ENCODE measurements at places on chromosomes 7 and 10.
A peak's percentile ranks its signal among the peaks of the same experiment; 100 is the strongest.

DNA sequence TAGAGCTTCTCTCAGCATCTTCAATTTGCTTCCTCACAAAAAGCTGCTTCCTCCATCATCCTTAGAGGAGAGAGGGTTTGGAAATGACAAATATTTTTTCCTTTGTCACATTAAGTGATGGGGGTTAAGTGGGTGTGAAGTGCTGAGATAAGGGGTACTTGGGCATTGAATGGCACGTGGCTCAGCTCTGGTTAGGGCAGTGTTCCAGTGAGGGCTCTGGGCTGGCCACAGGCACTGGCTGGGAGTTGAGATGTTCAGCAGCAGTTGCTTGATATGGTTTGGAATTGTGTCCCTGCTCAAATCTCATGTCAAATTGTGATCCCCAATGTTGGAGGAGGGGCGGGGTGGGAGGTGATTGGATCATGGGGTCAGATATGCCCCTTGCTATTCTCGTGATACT is 33.7 kb upstream of the CHCHD3 start:
- DNase-seq = no peak

- DNase-seq = no peak
Measured at GRCh38 chr7:99628471-99629465, 12.0 kb downstream of the ZSCAN25 start.

GRCh38 chr7:29955799-29956486 is 33.7 kb downstream of the SCRN1 start:
- DNase-seq = no peak

DNA sequence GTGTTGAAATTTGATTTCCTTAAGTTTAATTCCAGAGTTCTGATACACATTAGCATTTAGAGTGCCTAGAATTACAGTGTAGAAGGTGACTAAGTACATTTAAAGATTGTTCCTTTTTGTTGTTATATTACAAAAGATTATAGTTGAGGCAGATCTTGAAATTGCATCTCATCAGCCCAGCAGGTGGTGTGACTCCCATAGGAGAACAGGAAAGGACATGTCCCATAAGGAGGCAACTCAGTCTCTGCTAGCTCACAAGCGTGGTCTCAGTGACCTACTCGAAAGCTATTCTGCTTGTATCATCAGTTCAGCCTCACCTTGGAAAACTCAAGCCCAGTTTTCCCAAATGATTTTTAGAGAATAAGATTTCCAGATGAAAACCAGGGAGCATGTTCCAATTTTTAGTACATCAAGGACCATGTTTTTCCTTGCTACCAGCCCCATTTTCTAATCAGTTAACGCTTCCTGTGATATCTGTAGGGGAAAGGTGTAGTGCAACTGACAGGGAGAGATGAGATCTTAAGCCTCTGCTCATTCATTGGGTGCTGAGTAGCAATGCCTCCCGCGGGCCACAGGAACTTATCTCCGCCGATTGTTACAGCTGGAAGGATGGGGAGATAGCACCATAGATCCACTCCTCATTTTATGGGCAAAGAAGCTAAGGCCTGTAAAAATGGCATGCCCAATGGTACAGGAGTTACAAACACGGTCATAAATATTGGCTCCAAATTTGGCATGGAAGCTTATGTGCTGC is 1.1 kb upstream of the GNAI1 start:
- DNase-seq = no peak

DNA sequence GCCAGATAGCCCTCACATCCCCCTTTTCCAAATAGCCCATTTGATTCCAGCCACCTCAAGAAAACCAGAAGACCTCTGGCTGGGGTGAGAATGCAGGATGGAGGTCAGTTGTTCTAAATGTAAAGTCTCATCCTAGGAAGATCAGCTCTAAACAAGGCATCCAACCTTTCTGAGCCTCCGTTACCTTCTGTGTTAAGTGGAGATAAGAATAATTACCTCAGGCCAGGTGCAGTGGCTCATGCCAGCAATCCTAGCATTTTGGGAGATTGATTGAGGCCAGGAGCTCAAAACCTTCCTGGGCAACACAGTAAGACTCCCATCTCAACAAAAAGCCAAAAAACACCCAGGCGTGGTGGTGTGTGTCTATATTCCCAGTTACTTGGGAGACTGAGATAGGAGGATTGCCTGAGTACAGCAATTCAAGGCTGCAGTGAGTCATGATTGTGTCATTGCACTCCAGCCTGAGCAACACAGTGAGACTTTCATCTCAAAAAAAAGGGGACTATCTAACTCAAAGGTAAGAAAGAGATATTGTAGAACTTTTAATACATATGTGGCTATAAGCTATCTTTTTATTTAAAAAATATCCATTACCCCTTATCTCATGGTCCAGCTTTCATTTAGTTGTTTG is 43.5 kb downstream of the PRTFDC1 start:
- DNase-seq = peak; percentile 53

- DNase-seq = no peak
Measured at GRCh38 chr7:149209518-149210269, 14.3 kb downstream of the ZNF282 start.

DNA sequence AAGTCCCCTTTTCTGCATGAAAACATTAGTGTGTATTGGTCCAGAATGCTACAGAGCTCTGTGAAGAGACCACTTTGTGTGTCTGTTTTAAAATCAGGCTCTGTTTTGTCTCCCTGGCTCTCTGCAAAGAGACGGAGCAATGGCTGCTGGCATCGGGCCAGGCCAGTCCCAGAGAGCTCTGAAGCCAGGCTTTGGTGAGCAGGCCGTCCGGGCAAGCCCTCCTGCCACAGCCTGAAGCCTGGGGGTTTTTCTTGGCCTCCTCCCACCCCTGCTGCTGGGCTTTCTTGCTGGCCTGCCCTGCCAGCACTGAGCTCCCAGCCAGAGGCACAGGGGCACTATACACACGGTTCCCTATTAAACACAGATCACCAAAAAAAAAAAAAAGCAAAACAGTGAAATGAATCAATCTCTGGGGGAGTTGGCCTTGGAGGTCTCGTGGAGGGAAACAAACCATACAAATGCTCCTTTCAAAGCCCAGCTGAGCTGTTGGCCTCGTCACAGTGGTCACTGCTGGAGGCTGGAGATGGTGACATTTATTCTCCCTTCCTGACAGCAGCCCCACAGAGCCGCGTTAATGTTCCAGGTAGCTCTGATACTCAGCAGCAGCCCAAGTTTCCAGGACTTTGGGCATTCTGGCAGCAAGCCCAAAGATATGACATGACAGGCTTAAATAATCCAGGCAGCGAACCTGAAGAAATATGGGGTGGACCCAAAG is 237.2 kb downstream of the TCF7L2 start:
- DNase-seq = no peak

- DNase-seq = no peak
Measured at GRCh38 chr7:148380596-148381419, 209.8 kb upstream of the C7orf33 start.

- DNase-seq = no peak
Measured at GRCh38 chr10:36448760-36449691, 676.4 kb upstream of the ANKRD30A start.

DNA sequence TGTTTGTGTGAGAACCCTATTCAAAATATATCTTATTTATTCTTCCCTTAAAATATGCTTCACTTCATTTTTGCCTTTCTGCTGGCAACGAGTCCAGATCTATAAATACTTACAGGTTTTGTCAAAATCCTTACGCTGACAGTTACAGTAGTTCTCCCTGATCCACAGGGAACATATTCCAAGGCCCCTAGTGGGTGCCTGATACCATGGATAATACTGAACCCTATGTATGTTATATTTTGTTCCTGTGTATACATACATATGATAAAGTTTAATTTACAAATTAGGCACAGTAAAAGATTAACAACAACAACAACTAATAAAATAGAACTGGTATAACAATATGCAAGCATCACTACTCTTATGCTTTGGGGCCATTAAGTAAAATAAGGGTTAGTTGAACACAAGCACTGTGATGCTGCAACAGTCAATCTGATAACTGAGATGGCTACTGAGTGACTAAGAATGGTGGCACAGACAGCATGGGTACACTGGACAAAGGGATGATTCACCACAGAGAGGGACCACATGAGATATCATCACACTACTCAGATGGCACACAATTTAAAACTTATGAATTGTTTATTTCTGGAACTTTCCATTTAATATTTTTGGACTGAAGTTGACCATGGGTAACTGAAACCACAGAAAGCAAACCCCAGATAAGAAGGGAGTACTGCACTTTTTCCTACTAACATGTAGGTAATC is 29.4 kb upstream of the PCGF5 start:
- DNase-seq = peak; percentile 25

GRCh38 chr7:127413962-127414361 is 21.5 kb upstream of the ZNF800 start:
- no peak for DNase-seq

GRCh38 chr7:150471886-150472285 is 21.5 kb downstream of the GIMAP8 start:
- DNase-seq = no peak

DNA sequence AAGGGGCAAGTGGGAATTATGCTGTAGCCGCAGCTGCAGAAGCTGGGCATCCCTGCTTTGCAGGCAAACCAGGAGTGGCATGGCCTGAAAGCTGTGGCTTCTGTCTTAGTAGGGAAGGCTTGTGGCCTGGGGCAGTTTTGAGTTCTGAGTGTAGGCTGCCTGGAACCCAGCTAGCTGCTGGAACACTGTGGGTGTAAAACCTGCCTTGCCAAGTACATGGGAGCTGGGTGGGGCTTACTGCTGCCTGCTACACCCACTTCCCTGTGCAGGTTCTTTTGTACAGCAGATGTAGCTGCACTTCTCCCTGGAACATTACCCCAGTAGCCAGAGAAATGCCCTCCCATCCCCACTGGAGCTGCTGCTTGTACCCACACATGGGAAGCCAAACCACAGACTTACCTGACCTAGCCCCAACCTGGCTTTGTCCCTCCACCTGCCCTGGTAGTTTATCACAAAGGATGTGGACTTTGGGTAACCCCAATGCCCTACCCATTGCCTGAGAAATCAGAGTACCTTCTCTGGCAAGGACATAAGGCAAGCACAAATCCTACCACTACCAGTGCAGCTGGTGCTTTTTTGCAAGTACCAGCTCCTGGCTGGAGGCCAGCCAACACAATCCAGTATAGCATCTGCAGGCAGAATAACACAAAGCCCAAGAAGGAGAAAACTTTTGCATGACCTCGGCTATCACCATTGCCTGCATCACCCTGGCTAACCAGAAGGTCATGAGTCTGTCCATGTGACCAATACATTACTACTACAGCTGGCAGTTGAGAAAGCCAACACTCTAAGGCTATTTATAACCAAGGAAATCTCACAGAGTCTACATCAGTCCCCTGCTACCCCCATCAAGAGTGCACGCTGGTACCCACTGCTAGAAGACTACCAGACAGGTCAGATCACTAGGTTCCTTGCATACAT is 26.5 kb upstream of the PPP1R3A start:
- DNase-seq = no peak

DNA sequence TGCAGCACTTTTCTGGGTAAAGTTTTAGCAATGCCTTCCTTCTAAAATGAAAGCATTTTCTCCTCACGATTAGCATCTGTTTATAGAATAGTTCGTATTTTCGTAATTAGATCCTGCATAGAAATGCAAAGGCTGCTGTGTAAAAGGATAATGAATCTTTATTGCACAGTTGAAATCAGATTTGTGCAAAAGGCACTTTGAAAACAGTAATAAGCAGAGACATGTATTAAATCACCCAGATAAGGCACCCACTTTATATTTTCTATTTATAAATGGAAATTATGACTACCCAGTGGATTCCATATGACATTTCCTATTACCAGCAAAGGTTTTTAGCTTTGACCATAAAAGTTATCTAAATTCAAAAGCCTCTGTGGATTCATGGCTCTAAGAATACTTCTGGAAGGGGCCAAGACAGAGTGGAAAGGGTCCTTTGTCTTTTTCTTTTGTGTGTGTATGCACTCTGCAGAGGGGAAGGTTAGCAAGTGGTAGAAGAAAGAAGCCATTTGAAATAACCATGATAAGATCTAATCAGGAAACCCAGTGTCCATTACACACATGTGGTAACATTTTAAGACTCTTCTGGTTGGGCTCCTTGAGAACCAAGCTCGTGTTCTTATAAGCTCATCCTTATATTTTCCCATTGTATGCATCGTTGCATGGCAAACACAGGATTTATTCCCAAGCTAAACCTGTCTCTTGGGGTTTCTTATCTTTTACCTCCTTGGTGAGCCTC is 612.1 kb downstream of the AUTS2 start:
- no peak for DNase-seq

DNA sequence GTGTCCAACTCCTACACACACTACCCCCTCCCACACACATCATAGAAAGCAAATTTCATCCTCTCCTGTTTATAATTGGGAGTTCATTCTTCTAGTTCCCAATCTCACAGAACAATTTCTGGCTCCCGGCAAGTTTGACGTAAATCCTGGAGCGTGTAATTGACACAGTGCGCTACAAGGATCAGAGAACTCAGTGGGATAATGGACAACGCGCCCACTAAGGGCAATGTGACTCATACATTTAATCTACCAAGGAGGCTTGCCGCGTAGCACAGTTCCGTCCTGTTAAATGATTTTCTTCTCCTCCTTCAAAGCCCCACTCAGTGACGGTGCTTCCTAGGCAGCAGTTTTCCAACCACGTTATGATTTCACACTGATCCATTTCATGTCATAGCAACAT is 277.6 kb downstream of the SFMBT2 start:
- DNase-seq = no peak

GRCh38 chr7:50474382-50475160 is 24.4 kb upstream of the FIGNL1 start:
- DNase-seq = peak; percentile 27

GRCh38 chr10:112949143-112949823 is 764 bp upstream of the TCF7L2 start:
- DNase-seq = peak; percentile 40

DNA sequence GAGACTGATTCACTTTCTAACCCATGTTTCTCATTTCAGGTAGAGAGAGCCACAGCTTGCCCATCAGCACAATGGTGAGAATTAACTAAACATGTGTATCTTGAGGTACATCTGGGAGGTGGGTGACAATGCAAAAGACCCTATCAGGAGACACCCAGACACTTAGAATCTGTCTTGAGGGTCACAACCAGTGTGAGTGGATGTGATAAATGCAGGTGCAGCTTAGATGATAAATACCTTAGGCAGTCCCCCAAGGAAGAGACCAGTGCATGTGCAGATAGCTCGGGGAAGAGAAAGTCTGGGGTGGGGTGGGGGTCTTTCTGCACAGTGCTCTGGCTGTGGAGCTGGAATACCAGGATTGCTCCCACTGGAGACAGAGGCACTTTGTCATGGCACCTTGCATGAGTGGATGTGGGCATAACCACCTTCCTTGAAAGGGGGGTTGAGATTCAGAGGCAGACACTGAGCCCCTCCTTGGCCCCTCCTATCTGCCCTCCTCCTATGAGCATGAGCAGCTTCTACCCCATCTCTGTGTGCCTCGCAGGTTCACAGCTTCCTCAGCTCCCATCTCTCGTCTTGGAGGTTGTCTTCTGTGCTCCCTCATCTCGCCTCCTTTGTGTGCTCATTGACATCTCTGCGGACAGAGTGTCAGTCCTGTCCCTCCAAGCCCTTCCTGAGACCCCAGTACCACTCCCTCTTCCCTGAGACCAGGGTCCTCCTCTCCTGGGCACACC is 349.8 kb downstream of the TCERG1L start:
- DNase-seq = no peak

- no peak for DNase-seq
Measured at GRCh38 chr7:67209256-67209655, 212.6 kb downstream of the TYW1 start.

- no peak for DNase-seq
Measured at GRCh38 chr10:96747734-96748550, 27.6 kb upstream of the PIK3AP1 start.

All from dermis microvascular lymphatic vessel endothelial cell (primary cell).